T-helper 1 cell (primary cell): ENCODE measurements at places on chromosomes 6 and 20.

GRCh38 chr20:21048841-21049273, 57.3 kb downstream of the LINC00237 start:
- DNase-seq, result peak; percentile 14

DNA sequence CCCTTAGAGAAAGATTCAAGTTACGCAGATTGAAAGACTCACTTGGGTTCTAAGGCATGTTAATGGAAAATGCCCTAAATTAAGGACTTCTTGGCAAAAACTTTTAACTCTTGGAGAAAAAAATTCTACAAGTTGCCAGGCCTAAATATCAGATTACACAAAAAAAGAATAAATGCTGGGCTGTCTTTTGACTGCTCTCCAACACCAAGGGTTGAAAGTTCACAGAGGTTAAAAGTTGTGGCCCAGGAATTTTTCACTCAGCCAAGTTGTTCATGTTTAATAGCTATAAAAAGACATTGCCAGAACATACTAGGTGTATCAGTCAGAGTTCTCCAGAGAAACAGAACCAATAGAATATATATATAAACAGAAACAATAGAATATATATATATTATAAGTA, 268.4 kb upstream of the PRND start:
- DNase-seq, result no peak

DNA sequence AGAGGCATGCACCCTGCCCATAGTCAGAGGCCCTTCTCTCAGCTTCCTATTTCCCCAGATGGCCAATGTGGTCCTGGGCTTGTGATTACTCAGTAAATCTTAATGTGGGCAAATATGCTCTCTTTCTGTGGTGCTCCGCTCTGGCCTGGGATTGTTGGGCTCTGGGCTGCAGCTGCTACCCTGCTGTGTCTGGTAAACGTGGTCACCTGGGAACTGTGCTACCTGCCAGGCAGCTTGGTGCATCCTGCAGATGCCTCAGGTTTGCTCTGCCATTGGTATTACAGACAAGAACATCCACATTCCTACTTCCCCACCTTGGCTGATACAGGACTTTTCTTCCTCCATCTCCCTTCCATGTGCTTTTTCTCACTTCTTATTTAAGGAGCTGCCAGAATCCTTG, 611.5 kb upstream of the IMPG1 start:
- no peak for DNase-seq

DNA sequence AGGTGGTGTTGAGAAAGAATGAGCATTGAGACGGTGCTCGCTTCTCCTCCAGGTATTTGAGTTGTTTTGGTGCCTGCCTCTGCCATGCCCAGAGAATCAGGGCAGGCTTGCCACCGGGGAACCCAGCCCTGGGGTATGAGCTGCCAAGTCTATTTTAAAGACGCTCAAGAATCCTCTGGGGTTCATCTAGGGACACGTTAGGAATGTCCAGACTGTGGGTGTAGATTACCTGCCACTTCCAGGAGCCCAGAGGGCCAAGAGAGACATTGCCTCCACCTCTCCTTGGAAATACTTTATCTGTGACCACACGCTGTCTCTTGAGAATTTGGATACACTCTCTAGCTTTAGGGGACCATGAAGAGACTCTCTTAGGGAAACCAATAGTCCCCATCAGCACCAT, 28.3 kb downstream of the SAYSD1 start:
- no peak for DNase-seq

DNA sequence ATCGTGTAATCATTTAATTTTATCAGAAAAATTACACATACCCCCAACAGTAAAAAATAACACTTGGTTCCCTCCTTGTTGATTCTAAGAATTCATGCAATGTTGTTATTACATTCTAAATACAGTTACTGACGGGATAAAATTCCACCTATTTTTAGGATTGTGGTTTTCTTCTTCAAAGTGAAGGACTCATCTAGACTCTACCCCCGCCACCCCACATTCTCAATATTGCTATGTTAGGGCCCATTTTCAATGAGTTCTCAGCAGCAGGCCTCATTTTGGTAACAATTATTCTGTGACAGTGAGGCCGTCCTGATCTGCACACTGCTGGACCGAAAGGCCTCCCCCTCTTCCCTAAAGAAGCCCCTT, 43.5 kb downstream of the PREX1 start:
- no peak for DNase-seq

GRCh38 chr6:95279616-95280015, 297.7 kb upstream of the MANEA start:
- DNase-seq, result no peak

DNA sequence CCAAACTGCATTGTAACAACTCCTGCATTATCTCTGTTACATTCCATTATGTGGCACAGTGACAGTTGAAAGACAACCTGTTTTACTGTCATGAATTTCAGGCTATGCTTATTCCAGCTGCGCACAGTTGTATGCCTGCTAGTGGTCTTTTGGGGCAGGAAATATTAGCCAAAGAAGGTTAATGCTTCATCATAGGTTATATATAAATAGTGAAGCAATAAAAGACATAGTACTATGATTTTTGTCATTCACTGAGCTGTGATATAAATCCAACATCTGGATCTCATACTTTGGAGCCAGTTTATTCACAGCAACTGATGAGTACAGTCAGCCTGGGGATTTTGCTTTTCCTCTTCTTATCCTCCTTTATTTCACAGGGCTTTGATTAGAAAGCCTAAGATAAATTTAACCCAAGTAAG, 55.6 kb downstream of the FILIP1 start:
- no peak for DNase-seq

GRCh38 chr6:74549746-74550145, 656.1 kb downstream of the COL12A1 start:
- DNase-seq, result no peak

- DNase-seq, result no peak
Measured at GRCh38 chr6:20096536-20096935, 115.7 kb downstream of the MBOAT1 start.

DNA sequence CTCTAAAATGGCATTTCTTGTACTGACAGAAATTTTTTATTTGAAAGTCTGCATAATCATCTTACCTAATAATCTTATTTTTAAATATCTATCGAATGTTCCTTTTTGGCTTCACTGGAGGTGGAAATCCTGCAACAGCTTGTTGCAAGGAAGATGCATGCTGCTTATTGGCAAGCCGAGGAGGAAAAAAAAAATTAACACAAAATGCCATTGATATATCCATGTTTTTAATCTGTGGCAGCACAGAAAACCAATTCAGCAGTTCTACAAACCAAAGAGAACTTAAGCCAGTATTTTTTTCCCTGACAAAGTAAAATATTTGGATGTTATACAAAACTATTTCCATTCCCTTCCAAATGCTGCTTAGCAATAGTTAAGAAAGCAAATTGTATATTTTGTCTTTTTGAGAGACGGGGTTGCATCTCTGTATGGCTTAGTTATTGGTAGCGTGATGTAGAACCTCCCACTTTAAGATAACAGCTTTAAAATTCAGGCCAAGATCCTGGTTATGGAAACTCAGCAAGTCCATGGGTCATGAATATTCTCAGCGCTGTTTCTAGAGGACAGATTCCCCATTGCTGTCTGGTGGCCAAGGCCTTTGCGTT, 231.4 kb downstream of the TMEM242 start:
- no peak for DNase-seq

GRCh38 chr6:27178407-27178730, 69.1 kb upstream of the PRSS16 start:
- no peak for DNase-seq

GRCh38 chr6:75735491-75736186, 13.4 kb upstream of the MYO6 start:
- DNase-seq, result no peak

GRCh38 chr6:10411131-10411970, 3.5 kb downstream of the TFAP2A start:
- DNase-seq, result no peak

- DNase-seq, result no peak
Measured at GRCh38 chr6:26130581-26131249, 43.5 kb downstream of the HFE start.

DNA sequence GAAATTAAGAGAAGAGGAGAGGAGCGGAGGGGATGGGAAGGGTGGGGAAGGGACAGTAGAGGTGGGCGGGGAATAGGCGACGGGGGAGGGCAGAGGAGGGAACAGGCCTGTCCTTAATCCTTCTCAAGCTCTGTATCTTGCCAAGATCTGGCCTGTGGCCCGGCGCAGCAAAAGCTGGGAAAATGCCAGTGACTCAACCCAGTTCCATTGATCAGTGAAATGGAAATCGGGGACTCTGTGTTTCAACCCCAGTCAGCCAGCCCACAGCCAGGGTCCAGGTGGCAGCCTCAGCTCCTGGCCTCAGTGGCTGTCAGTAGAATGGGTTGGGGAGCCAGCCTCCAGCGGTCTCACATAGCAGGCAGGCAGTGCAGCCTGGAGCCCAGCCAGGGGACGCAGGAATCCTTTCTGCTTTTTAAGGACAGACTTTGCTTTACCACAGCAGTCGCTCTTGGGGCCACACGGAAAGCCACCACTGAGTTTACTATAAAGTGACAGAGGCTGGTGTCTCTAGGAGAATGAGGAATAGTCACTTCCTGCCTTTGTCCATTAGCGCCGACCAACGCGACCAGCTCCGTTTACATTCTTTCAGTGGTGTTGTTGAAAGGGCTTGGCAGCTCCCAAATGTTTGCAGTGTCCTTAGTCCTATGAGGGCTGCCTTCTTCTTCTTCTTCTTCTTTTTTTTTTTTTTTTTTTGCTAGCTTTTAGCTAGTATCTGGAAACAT, 128.0 kb downstream of the RIN2 start:
- no peak for DNase-seq

DNA sequence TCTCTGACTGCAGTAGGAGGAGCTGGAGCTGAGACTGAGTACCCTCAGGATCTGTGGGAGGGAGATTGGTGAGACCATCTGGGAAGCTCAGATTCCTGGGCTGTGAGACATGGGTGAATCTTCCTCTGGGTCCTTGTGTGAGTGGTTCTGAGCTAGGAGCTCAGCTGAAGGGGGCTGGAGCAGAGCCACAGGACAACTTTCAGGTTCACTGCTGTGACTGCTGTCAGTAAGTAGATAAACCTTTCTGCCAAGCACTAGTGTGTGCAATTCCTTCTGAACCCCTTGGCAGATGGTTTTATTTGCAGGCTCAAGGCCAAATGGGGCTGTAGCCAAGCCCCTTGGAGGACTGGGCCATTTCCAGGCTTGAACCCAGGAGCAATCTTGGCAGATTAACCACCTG, 49.6 kb upstream of the SNAP91 start:
- DNase-seq, result no peak

GRCh38 chr6:65399355-65400084, 307.5 kb downstream of the EYS start:
- DNase-seq, result no peak

GRCh38 chr20:10356628-10357027, 77.4 kb downstream of the MKKS start:
- DNase-seq, result no peak

- no peak for DNase-seq
Measured at GRCh38 chr20:44800391-44801046, 9.8 kb downstream of the RIMS4 start.

DNA sequence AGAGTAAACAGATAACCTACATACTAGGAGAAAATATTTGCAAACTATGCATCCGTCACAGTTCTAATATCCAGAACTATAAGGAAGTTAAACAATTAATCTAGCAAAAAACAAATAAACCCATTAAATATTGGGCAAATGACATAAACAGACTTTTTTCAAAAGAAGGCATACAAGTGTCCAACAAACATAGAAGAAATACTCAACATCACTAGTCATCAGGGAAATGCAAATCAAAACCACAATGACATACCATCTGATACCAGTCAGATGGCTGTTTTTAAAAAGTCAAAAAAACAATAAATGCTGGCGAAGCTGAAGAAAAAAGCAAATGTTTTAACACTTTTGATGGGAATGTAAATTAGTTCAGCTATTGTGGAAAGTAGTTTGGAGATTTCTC, 1117.7 kb upstream of the MAP3K7 start:
- DNase-seq, result no peak

- no peak for DNase-seq
Measured at GRCh38 chr6:2805031-2805430, 36.6 kb downstream of the SERPINB1 start.

DNA sequence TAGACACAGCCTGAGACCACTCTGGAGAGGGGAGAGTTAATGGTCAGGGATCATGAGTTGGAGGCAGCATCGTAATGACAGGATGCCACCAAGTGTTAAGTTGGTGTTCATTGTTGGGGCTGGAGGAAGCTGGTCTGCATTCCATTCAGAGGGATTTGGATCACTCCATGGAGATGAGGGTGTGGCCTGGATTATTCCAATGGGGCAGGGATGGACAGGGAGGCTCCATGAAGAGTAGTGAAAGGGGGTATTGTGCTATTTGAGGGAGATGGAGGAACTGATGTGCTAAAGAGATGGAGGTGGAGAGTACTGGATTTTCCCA, 1.1 kb downstream of the SAPCD1 start:
- DNase-seq, result no peak

- no peak for DNase-seq
Measured at GRCh38 chr6:30154061-30154460, 7.0 kb downstream of the TRIM10 start.

- no peak for DNase-seq
Measured at GRCh38 chr6:129235167-129236000, 352.4 kb downstream of the LAMA2 start.

- no peak for DNase-seq
Measured at GRCh38 chr6:101413773-101414172, 20.3 kb downstream of the GRIK2 start.

GRCh38 chr6:96899019-96899418, 1.3 kb upstream of the NDUFAF4 start:
- no peak for DNase-seq

DNA sequence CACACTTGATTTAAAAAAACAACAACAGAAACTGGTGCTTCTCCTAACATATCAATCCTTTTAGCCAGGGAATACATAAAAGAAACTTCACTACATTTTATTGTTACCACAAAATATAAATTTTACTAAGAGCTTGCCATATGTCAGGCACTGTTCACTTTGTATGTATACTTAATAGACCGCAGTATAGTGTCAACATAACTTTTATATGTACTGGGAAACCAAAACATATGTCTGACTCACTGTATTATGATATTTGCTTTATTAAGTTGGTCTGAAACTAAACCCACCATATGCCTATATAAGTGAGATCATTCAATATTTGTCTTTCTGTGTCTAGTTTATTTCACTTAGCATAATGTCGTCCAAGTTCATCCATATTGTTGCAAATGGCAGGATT, 108.4 kb downstream of the KLHL32 start:
- no peak for DNase-seq

GRCh38 chr20:45968801-45969711, 2.9 kb downstream of the ZNF335 start:
- DNase-seq, result no peak

- peak; percentile 70 for DNase-seq
Measured at GRCh38 chr20:33994222-33994913, 657 bp downstream of the RALY start.

DNA sequence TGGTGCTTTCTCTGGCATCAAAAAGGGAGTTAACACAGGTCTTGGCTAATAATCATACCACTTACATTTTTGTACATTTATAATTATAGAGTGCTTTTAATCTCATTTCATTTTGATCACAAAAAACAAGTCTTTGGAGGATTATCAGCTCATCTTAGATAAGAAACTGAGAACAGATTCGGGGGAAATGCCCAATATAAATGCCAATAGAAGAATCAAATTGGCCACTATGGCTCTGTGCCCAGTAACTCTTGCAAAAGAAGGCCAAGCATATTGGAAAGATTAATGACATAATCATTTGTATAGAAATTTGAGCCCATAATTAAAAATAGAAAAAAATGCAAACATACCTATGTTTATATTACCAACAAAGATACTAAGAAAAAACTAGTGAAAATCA, 42.5 kb downstream of the IPCEF1 start:
- DNase-seq, result no peak

GRCh38 chr6:24933266-24933665, 2.5 kb downstream of the RIPOR2 start:
- DNase-seq, result no peak
